ENCODE measurements at places on chromosomes 5 and 9.
A peak's percentile ranks its signal among the peaks of the same experiment; 100 is the strongest.

GRCh38 chr5:68374796-68375518, 159.4 kb downstream of the PIK3R1 start:
- DNase-seq = no peak

DNA sequence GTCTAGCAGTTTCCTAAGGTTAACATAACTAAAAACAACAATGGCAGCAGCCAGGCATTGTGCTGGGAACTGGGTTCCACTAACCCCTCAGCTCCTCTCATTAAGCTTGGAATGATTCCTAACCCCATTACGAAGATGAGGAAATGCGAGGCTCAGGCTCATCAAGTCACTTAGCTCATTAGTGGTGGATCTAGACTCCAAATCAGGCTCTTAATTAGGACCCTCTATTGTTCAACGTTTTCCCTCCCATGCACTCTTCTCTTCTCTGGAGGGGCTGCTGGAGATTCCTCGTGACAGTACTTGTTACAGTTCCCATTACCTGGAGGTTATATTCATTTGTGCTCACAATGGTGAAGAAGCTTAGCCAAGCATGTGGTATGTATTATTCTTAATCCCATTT, 6.5 kb downstream of the TAS2R1 start:
- no peak for DNase-seq

DNA sequence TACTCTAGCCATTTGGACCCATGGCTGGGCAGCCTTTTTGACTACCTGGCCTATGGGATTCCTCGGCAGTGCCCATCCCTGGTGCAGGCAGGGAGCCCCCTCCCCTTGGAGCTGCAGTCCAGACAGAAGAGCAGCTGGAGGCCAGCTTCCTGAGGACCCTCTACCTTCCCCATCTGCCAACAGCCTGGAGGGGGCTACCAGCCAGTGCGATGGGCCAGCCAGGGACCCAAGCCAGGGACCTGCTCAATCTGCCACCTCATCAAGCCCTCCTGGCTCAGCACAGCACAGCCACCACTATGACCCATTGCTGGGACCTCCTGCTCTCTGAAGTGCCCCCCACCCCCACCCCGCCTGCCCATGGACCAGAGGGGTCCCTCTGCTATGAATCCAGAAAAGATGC, 22.6 kb upstream of the TDRD7 start:
- no peak for DNase-seq

DNA sequence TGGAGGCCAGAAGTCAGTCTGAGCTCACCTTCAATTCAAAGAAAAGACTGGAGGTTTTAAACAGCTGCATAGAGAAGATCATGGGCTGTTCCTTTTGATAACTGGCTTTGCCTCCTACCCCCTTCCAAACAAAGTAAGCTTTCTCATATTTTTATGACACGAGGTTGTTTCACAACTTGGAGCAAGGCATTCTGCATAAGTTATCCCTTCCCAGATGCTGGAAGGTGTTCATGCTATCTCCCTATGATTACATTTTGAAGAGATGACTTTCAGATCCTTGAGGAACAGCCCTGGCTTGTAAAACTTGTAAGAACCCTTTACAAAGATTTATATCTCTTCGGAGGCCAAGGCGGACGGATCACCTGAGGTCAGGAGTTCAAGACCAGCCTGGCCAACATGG, 571.9 kb upstream of the FTMT start:
- no peak for DNase-seq

DNA sequence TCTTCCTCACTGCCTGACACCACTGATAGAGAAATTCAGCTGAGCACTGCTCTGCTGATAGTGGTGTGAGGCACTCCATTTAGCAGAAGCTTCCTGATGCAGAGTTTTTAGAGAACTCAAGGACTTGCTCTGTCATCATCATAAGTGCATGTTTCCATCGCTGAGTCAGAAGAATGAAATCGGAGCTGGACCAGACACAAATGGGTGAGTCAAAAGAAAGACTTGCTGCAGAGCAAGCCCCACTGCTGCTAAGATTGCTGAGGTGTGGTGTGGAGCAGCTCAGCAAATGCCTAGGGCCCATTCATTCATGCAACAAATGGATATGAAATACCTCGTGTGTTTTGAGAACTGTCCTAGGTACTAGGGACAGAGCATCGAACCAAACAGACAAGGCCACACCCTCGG, 410.2 kb upstream of the SLC30A5 start:
- DNase-seq = no peak

DNA sequence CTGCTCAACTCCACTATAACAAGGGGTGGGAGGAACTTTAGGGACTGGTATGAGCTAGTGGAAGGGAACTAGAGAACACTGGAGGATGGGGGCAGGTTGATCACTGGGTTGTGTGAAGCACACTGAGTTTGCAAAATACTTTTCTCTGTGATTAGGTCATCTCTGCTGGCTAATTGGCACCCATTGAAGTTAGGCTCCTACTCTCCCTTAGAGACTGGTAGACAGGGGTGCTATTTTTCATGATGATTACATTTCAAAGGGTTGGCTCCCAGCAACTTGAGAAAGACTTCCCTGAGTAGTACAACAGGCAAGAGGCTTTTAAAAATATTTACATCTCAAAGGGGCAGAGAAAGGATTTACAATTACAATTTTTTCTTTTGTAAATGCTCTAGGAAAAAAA, 50.4 kb upstream of the MTAP start:
- no peak for DNase-seq

GRCh38 chr9:125745682-125746016, 1.5 kb upstream of the PBX3 start:
- no peak for DNase-seq

DNA sequence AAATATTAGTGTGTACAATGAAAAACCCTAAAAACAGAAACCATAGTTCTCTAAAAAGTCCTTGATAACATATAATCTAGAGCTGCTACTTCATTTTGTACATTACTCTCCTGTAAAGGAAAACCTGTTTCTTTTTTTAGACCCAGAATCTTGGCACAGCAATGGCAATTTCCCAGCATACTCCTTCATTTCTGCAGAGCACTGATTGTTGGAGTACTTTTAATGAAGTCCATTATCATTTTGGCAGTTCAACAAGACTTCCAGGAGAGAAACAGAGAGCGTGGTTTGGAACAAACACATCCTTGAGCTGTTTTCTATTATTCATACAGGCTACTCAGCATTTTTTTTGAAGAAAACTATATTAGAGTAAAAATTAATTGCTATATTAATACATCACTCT, 22.7 kb upstream of the MROH2B start:
- DNase-seq = no peak

GRCh38 chr5:86709157-86709881, 91.6 kb downstream of the COX7C start:
- DNase-seq = no peak

DNA sequence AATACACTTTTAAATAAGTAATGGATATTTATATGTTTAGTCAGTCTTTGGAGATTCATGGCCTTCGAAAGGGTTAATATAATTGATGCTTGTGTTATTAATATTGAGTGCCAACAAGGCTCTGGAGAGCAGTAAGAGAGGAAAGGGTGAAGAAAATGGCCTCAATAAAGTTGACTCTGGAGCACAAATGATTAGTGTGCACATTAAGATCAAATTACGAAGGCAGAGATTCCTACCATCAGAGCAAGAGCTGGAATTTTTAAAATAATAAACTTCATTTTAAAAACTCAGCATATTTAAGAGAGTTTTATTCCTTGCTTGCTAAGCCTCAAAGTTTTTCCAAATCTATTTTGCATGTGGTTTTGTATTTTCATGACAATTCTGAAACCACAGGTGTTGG, 14.8 kb downstream of the SLC44A1 start:
- no peak for DNase-seq

DNA sequence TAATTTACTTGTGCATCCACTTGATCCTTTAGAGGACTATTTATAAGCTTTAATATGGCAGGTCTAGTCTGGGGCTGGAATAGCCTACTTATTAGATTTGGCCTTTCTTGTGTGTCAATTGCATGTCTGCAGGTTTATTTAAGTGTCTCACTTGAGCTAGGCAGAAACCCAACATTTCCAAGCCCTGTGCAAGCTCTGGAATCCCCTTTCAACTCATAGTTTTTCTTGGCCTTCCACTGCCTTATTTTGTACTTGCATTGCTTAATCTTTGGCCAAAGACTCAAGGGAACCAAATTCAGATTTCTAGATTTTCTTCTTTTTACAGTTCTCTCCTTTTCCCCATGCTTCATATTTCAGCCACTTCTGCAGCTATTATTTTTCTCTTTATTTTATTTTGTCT, 102.4 kb upstream of the RFX3 start:
- no peak for DNase-seq

DNA sequence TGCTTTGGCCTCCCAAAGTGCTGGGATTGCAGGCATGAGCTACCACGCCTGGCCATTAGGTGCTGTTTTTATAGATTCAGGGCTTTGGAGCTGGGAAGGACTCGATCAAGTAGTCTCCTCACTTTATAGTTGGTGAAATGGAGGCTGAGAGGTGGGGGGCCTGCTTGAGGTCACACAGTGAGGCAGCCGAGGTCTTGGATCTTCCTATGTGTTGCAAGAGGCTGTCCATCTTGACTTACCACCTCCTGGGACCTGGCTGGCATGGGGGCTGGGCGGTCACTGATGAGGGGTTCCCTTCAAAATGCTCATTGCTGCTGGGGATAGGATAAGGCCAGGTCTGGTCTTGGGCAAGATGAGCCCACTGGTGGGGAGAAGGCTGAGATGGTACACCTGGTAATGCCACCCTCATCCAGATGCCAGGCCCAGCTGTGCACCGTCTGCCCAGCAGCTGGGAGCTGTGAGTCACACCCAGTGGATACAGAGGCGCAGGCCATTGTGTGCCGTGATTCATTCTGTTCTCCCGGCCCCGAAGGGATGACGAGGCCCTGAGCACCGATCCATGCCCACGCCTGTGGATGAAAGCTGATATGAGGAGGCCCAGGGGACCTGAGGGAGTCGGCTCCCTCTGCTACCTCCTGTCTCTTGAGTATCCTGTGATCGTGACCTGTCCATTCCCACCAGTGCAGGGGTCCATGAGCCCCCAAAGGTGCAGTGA, 10.5 kb upstream of the NDST1 start:
- no peak for DNase-seq

GRCh38 chr9:125826850-125827249, 79.7 kb downstream of the PBX3 start:
- DNase-seq = no peak

DNA sequence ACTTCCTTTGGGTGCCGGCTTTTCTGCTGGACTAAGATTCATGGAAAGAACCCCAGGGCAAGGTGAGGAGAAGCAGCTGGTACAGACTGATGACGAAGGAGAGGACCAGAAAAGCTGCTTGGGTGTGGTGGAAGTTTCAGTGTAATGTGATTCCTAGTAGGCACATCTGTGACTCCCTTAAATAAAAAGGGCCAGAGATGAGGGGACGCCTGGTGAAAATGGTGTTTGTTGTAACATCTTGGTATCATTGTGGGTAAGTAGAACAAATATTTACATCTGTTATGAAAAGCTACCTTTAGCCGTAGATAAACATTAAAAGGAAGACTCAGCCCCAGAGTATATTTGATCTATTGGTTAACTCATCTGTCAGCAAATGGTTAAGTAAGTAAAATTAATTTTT, 33.8 kb downstream of the OTULINL start:
- no peak for DNase-seq

- no peak for DNase-seq
Observed at GRCh38 chr5:40029711-40030495, 605.1 kb upstream of the DAB2 start.

DNA sequence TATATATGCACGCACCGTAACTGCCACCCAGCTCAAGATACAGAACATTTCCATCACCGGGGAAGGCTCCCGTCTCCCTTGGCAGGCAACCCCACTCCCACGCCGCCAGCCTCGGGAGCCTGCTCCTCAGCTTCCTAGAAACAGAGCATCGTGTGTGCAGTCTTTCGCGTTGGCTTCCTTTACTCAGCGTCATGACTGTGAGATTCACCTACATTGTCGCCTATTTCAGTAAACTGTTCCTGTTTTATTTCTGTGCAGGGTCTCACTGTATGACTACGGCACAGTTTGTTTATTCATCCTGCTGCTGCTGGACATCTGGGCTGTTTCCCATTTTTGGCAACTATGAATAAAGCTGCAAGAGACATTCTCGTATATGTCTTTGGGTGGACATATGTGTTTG, 90.7 kb downstream of the STK10 start:
- no peak for DNase-seq

DNA sequence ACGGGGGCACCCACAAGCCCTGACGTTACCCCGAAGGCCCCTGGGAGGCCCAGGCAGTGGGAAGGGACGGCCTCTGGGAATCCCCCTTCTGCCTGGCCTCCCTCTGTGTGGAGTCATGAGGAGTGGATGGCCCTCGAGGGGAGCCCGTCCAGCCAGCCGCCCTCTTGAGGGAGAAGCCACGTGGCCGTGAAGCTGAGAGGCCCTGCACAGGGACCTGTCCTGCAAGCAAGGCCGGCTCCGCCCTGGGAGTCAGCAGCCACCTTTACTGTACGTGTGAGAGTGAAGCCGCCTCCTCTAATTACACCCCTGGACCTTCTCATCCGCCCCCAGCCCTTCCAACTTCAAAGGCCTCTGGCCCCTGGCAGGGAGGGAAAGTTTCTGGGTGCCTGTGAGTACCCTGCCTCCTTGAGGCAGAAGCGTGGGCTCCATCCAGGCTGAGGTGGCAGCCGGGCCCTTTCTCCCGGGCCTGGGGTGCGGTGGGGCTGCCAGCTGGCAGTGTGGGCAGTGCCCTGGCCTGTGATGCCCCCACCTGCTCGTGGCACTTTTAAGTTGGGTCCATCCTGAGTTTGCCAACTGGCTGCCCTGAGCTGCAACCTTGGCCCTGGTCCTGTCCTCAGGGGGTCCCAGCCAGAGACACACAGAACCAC, 55.9 kb upstream of the EGFL7 start:
- no peak for DNase-seq

- peak; percentile 26 for DNase-seq
Observed at GRCh38 chr5:93620487-93621326, 37.7 kb downstream of the NR2F1 start.

DNA sequence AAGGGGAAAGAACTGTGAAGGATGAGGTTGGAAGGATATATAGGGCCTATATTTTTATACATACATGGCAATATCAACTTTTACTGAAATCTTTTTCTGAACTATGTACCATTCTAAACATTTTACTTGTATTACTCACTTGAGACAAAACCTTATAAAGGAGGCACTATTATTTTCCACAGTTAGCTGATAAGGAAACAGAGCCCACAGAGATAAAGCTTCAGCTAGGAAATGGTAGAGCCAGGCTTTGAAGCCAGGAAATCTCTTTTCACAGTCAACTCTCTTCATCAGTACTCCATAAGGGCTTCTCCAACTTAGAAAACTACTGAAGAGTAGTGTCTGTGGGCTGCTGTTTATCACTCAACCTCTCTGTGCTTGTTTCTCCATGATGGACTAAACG, 613.7 kb downstream of the PRELID2 start:
- no peak for DNase-seq

GRCh38 chr5:91026466-91026865, 356.7 kb downstream of the ARRDC3 start:
- DNase-seq = no peak

- no peak for DNase-seq
Observed at GRCh38 chr5:107564931-107565372, 105.8 kb downstream of the EFNA5 start.

- no peak for DNase-seq
Observed at GRCh38 chr5:177023303-177023664, 788 bp downstream of the ZNF346 start.

GRCh38 chr9:108272349-108272899, 583.4 kb downstream of the ACTL7B start:
- DNase-seq = no peak

Data from CD4-positive, alpha-beta T cell treated with Interleukin-6 at 100 ng/mL for 8 hours (primary cell).